ENCODE measurements at places on chromosomes 13 and 19.
A peak's percentile ranks its signal among the peaks of the same experiment; 100 is the strongest.

GRCh38 chr13:50401049-50401505 is 385.8 kb downstream of the KCNRG start:
- no peak for DNase-seq

DNA sequence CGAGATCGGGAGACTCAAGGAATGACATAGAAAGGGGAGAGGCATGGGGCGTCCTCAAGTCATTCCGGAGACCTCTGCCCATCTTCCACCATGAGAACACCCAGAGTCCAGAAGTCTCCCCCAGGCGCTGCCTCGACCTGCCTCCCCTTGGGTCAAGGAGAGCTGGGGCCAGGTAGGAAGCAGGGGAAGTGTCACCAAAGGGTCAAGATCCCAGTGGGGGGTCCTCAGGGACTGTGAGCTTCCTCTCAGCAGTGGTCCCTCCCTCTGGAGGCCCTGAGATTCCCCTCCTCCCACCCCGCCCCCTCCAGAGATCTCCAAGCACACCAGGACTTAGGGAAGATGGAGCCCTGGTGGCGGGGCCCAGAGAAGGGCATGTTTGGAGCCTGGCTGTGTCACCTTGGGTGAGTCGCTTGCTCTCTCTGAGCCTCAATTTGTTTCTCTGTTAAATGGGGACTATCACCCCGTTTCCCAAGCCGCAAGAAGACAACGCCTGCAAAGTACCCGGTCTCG is 919 bp downstream of the DACT3 start:
- no peak for DNase-seq

GRCh38 chr13:58855283-58855682 is 1223.7 kb downstream of the PCDH17 start:
- no peak for DNase-seq

GRCh38 chr13:112704308-112705145 is 14.7 kb downstream of the ATP11A start:
- DNase-seq = no peak

- peak; percentile 32 for DNase-seq
Measured at GRCh38 chr19:3606174-3606689, 443 bp downstream of the TBXA2R start.

- no peak for DNase-seq
Measured at GRCh38 chr13:35794734-35795389, 318.4 kb upstream of the MAB21L1 start.

DNA sequence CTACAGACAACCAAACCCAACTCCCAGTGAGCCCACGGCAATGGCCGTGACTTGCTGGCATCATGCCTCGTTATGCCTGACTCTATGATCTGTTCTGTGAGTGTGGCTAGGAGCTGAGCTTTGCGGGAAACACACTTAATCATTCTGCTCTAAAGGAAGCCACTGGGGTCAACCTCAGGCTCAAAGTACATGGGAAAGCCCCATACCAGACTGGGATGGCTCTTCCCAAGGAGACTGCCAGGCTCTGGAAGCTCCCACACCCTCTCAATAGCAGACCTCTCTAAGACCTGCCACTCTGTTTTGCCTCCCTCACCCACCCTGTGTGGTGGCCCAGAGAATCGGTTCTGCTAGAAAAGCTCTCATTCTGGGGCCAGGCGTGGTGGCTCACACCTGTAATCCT is 2.2 kb downstream of the PEPD start:
- DNase-seq = no peak

DNA sequence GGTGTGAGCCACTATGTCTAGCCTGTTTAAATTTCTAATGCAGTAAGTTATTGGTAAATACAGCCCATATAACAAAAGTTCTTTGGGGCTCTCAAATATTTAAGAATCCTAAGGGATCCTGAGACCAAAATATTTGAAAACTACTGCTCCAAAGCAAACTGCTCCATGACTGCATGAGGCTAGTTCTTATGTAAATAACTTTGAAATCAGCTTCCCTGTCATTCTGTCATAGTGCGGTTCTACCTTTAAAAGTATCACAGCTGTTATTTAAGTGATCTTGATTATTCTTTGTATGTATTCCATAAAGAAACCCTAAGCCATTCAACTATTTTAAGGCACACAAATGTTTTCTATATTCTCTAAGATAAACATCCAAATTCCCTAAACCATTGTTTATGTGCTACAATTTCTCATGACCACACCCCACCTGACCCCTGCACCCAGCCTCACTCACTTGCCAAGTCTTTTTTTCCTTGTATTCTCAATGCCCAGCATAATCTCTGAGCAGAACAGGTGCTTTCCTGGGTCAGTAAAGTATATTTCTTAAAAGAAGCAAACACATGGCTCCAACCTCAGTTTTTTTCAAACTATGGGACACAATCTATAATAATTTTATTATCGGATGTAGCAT is 146.6 kb downstream of the RNF17 start:
- DNase-seq = no peak

DNA sequence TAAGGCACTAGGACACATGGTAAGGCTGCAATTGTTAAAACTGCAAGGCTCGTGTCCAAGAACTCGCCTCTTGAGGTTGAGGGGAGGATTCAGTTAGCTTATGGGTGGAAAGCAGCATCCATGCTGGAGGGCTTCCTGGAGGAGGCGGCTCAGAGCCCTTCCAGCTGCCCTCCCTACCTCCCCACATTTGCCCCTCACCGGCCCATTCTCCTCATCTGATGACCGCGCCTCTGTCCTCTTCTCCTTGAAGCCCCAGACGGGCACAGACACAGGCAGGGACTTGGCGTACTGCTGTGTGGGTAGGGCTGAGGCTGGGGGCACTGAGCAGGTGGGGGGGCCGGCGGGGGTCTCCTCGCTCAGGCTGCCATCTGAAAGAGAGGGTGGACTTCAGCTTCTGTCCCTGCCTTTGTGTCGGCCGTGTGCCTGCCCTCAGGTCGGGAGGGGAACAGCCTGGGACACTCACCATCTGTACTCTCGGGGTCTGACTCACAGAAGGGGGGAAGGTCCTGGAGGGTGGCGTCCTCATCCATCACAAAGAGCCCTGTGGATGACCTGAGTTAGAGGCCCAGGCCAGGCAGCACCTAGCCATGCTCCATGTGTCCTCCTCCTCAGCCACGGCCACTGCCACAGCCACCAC is 4.1 kb upstream of the PNKP start:
- no peak for DNase-seq

DNA sequence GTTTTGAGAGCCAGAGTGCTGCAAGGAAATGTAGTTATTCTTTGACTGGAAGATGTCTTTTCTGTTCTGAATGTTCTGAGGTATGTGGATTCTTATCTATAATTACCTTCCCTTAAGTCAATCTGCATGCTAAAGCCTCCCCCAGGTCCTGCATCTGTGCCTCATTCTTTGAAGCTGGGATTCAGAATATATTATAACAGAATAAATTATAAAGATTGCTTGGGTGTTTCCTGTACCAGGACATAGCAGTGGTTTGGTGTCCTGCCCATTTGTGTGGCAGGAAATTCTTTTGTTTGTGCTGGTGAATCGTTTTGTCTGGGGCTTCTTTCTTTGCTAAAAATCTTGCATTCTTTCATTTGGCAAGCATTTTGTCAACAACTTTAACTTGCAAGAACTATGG is 60.2 kb downstream of the ITGBL1 start:
- DNase-seq = no peak

DNA sequence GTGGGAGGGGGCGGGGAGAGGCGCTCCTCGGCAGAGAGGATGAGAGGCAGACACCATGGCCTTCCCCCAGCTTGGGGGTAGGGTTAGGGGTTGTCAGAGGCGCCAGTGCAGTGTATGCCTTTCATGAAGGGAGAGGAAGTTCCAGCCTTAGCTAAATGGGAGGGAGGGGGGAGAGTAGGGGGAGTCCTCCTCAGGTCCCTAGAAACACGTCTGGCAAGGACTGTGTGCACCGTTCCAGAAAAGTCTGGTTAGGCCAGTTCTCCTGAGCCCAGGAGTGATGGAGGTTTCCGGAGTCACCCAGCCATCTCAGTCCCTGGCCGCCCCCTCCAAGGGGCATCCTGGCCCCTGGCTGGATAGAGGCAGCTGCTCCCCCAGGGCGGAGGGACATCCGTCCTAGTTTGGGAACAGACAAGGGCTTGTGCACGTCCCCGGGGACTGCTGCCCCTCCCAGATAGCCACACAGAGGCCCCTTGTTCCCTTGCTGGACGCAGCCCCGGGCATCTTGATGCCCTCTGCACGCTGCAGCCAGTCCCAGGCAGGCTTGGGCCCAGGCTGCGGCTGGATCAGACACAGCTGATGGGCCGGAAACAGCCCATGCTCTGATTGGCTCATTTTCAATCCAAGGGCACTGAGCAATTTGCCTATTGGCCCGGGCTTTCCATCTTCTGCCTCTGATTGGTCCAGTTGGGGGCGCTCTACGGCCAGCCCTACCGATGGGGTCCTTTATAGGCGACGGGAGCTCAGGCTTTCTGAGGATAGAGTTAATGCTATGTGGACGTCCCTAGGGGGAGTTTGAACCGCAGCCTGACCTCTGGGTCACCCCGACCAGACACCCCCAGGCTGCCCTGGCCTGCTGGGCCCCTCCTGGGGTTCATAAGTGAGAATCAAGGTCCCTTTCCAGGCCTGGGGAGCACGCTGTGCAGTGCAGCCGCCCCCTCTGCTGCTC is 3.8 kb downstream of the S1PR2 start:
- DNase-seq = no peak

GRCh38 chr19:55377356-55378131 is 918 bp downstream of the TMEM190 start:
- no peak for DNase-seq

- DNase-seq = no peak
Measured at GRCh38 chr13:65836066-65836465, 1394.1 kb downstream of the PCDH9 start.

DNA sequence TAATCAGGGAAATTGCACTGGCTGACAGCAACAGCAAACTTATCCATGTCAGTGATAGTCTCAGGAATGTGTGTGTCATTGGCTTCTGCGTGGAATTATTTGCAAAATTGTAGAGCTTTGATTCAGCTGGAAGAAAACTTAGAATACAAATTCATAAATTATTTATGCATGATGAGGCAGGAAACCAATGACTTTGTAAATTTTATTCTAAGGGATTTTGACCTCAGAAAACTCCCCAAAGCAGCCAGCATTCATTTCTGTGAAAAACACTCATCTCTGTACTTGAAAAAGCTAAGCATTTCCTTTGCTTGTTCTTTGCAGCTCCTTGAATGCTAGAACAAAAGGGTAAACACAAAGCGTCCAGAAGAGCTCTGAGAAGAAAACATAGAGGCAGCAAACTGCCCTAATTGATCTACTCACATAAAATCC is 162.4 kb downstream of the DCT start:
- DNase-seq = no peak

GRCh38 chr13:106233134-106233735 is 302.2 kb downstream of the EFNB2 start:
- DNase-seq = no peak

GRCh38 chr19:55165952-55166529 is 372 bp downstream of the DNAAF3 start:
- no peak for DNase-seq

GRCh38 chr19:31730270-31730669 is 381.0 kb upstream of the TSHZ3 start:
- no peak for DNase-seq

- no peak for DNase-seq
Measured at GRCh38 chr19:29040951-29041350, 172.0 kb downstream of the UQCRFS1 start.

- no peak for DNase-seq
Measured at GRCh38 chr13:43805071-43805468, 18.3 kb upstream of the ENOX1 start.

DNA sequence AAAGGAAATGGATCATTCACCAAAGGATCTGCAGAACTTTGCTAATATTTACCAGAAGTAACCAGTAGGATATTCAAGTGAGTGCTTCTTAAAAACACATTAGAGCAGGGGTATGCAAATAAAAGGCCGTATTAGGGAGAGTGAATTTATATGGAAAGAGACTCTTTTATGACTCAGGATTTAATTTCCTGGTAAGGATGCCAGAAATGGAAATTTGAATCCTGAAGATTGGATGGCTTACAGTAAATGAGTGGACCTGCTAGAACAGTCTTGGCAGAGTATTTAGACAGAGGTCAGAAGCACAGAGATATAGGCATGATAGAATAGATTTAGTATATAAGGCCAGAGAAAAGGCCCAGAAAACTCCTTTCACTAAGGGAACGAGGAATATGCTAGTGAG is 201.6 kb downstream of the SLITRK5 start:
- DNase-seq = no peak

GRCh38 chr13:105552078-105552477 is 983.4 kb downstream of the EFNB2 start:
- no peak for DNase-seq

DNA sequence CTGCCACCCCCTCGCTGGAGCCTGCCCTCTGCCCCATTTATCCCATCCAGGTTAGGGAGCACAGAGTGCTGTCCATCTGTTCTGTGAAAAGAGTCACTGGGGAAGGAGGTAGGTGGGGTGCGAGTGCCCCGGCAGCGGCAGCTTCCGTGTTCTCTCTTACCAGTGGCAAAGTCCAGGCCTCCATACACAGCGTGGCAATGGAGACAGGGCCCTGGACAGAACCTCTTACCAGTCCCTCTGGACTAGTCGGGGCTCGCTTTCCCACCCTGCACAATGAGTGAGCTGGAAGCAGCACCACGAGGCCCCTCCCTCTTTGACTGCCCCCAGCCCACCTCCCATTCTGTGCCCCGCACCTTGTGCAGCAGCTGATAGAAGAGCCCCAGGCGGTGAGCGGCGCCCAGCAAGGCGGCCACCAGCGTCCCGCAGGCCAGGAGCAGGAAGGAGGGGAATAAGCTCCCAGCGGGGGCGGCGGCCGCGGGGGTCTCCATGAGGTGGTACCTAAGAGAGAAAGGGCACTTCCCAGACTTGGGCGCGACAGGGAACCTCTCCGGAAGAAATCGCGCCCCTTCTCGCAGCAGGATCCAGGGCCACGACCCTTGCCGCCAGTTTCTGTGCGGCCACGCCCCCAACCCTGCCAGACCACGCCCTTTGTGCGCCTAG is 17.5 kb downstream of the SYDE1 start:
- no peak for DNase-seq

GRCh38 chr19:3283886-3284657 is 59.6 kb downstream of the CELF5 start:
- no peak for DNase-seq

GRCh38 chr19:45056831-45057230 is 18.0 kb downstream of the CLASRP start:
- no peak for DNase-seq

- DNase-seq = no peak
Measured at GRCh38 chr13:95787356-95788099, 110.6 kb downstream of the DNAJC3 start.

- DNase-seq = no peak
Measured at GRCh38 chr13:90396266-90396665, 951.2 kb upstream of the MIR17HG start.

GRCh38 chr13:78420814-78421213 is 182.5 kb downstream of the POU4F1 start:
- DNase-seq = no peak

DNA sequence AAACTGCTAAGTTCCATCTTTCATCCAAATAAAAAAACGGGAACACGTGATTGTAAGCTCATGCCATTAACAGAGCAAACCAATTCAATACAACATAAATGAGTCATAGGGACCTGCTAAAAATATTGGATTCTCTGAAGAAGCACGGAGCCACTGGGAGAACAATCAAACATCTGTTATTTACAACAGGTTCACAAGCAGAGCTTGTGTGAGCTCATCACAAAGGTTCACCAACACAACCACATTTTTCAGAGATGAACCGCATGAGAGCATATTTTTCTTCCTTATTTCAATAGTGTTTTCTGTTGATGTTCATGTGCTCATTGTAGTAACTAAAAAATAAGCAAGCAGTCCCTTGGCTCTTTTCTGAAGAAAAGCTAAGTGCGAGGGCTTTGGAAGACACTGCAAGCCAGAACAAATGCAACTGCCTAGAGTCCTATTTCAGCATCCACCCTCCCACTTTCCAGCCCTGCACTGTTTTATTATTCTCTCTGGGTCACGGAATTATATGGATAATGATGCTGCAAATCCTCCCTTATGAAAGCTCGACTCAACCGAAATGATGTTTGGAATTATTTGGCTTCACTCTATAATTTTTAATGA is 545.8 kb downstream of the LIG4 start:
- DNase-seq = no peak

Data from naive B cell (primary cell).